ENCODE measurements at places on chromosomes 6 and 20.

DNA sequence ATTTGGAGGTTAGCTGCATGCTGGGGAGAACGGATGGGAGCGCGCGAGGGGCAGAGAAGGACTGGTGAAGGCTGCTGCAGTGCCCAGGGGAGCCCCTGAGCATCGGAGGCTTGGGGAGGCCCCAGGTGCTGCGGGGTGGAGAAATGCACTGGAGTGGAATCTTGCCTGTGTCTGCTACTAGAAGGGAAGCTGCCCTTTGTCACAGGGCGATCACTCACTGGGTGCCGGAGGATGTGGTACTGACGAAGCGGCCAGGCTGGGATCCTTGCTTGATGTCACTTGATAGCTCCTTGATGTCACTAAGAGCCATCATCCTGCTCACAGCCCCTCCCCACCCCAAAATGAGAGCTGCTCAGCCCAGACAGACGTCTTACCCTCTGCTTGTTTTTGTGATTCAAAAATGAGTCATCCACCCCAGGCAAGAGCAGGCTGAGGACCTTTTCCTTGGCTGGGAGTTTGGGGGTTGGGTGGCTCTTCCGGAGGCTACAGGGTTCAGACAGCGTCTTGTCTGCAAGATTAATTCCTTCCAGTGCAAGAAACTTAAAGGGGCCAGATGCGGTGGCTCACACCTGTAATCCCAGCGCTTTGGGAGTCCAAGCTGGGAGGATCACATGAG, 62.6 kb upstream of the PMEPA1 start:
- DNase-seq: peak; percentile 25

GRCh38 chr6:21539621-21540100, 53.9 kb upstream of the SOX4 start:
- DNase-seq: no peak

- DNase-seq: no peak
Measured at GRCh38 chr20:61576372-61576771, 324.3 kb downstream of the CDH4 start.

DNA sequence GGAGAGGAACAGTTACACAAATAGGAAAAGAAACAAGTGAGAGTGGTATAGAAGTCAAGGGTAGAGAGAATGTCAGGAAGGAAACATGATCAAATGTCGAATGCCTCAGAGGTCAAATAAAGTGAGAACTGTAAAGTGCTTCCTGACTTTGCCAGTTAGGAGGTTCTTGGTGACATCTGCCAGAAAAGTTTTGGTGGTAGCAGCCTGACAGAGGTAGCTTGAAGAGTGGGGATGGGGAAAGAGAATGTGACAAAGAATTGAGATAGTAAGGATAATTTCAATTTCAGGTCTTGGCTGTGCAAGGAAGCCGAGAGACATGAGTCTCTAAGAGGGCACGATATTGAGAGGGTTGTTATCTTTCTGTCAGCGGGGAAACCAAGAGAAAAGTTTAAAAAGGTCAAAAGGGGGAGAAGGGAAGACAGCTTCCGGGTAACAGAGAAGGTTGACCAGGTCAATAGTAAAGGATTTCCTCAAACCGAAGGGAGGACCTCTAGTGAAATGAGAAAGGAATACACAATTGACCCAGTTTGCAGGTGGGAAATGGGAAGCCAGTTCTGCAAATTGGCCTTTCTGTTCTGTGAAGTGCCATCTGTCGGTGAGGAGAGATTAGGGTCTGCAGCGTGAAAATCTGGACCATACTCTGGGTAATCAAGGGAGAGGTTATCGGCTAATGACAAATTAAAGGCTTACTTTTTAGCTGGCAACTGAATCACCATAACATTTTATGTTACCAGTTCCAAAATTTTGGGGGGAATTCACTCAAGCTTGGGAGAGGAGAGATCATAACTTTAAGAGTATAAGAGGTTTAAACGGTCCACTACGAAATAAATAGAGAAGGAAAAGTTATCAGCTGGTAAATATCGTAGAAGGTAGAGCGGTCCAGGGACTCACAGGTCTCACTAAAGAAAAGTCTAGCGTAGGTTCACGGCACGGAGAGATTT, 973 bp upstream of the BRD2 start:
- DNase-seq: peak; percentile 70

GRCh38 chr6:80523531-80523997, 417.1 kb downstream of the BCKDHB start:
- peak; percentile 81 for DNase-seq

DNA sequence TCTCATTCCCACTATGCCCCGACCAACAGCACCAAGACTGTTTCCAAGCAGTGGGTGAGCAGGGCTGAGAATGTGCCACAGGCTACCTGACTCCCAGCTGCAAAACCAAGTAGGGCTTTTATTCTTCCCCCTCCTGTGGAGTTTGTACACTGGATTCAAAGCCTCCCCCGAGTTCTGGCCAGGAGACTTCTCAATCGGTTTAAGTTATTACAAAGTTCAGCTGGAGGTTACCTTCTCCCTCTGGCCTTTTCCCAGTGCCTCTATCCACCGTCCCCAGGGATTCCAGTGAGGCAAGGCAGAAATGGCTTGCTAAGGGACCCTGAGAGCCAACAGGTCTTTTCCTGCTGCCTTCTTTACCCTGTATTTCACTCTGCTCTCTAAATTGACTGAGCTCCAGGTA, 217.0 kb downstream of the ADGRG6 start:
- DNase-seq: no peak

DNA sequence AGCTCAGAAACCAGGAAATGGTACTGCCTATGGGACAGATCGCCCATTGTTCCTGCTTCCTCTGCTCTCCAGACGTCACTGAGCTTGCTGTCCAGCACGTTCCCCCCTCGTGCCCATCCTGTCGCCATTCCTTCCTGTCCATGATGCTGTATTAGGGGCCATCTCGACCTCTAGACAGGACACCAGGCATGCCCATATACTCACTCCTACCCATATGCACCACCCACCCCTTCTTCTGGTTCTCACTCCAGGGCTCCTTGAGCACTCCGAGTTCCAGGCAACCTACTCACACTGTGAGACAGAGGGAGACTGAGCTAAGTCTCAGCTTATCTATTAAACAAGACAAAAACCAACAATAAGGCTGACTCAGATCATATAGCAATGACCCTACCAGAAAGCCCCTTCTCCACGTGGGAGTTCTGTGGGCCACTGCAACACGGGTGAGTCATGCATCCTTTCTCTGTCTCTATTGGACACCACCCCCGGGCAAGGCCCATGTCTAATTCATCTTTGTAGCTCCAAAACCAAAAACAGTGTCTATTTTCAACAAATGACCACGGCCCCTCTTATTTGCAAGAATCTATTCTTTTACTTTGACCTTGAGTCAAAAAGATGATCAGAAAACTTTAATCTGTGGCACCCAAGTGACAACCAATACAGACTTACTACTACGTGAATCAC, 65.7 kb downstream of the PSMG4 start:
- DNase-seq: no peak

GRCh38 chr20:63087236-63087871, 80.6 kb upstream of the BHLHE23 start:
- DNase-seq: no peak

GRCh38 chr6:83873869-83874268, 14.4 kb downstream of the CYB5R4 start:
- DNase-seq: no peak

DNA sequence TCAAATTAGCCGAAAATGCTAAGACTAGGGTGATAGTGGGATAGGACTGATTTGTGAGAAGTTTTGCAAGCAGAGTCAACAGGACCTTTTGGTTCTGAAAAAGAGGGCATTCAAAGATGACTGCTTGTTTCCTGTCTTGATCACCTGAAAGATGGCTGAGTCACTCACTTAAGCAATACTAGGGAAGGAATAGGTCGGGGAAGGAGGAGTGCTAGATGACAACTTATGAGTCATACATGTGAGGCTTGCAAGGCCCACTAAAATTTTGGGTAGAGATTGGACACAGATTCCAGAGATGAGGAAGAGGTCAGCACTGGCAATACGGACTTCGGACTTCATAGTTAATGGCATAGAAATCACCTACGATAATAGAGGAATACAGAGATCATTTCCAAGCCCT, 89.2 kb downstream of the FAM83B start:
- no peak for DNase-seq

- DNase-seq: no peak
Measured at GRCh38 chr6:131068165-131068564, 5.1 kb upstream of the EPB41L2 start.

DNA sequence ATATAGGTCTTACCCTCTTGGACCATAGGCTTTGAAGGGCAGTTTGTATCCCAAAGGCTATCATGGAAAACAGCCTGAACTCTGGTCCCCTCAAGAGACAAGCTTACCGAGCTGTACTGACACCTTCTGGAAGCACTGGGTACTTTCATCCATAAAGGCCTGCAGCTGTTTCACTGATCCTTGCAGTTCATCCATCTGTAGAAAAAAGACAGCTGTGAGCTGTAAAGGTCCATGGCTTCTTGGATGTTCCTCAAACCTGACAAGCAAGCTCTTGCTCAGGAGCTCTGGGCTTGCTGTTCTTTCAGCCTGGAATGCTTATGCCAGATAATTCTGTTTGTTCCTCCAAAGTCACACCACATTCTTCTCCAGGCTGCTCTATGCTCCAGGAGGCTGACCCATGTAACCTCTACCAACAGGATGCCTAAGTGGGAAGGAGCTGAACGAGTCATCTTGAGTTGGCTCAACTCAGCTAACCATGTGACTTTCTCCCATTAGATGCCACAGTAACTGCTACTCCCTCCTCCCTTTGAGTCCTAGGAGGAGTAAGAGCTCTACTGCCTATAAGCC, 8.8 kb upstream of the NDRG3 start:
- peak; percentile 81 for DNase-seq

- DNase-seq: no peak
Measured at GRCh38 chr6:80530103-80530502, 423.6 kb downstream of the BCKDHB start.

GRCh38 chr6:166925141-166925996, 31.0 kb downstream of the RNASET2 start:
- DNase-seq: no peak

DNA sequence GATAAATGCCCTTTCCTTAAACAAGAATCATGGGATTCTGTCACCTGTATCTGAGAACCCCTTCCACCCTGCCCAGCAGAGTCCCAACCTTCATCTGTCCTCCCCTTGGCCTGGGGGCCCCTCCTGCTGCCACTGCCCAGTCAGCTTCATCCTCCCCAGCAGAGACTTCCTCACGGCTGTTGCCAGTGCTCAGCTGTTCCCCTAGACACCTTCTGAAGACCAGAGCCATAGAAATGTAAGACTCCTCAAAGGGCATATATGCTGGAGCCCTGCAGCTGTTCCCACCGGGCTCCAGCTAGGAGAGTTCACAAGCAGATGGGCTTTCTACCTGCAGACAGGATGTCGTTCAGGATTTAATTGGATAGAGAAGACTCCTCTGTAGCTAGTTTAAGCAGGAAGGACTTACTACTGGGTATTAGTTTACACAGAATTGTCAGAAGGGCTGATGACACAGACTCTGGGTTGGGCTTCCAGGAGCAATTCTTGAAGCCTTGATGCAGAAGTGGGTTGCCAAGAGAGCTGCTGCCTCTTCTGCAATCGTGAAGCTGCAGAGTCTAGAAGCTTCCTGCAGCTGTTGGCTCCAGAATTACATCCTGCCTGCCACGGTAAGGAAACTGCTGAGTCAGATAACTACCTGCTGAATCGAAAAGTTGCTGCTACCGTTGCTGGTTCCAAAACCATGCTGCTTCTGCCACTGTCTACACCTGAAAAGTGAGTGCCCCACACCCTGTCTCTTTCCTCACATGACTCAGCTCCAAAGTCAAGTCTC, 57.1 kb upstream of the MLN start:
- no peak for DNase-seq

- DNase-seq: no peak
Measured at GRCh38 chr6:20313960-20314530, 87.6 kb upstream of the E2F3 start.

GRCh38 chr6:18978337-18979128, 591.4 kb downstream of the RNF144B start:
- DNase-seq: peak; percentile 63

DNA sequence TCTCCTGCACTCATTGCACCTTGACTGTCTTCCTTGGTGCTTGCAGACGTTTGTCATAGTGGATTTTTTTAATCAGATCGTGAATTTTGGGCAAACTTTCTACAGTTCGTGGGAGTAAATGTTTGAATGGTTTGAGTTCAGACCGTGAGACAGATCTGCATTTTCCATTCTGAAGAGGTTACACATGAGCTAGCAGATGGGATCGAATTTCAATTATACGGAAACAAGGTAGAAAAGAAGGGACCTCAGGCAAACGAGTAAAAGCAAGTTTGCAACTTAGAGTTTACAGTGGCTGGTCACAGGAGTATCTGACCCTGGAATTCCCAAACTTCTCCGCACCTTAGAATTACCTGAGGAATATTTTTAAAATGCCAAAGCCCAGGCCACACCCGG, 17.2 kb upstream of the NCR2 start:
- DNase-seq: peak; percentile 11

GRCh38 chr6:7590918-7591302, 912 bp downstream of the SNRNP48 start:
- peak; percentile 30 for DNase-seq

GRCh38 chr6:42195415-42195814, 659 bp upstream of the GUCA1B start:
- DNase-seq: no peak

- no peak for DNase-seq
Measured at GRCh38 chr20:54078296-54078984, 8.0 kb upstream of the BCAS1 start.

DNA sequence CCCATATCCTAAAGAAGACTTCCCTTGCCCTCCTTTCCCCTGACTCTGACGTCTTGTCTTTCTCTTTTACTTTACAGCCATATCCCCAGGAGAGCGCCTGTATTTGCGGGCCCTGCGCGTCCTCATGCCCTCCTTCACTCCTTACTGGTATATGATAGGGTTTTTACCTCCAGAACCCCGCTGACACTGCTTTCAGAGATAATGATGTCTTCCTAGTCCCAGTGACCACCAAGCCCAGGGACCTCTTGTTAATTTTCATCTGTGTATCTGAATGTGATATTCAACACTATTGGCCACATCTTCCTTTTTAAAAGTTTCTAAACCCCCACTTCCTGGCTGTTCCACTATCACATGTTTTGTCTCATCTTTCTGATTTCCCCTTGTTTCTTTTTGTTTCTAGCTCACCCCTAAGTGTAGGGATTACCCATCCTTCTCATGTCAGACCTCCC, 102.0 kb downstream of the HIVEP1 start:
- DNase-seq: no peak

DNA sequence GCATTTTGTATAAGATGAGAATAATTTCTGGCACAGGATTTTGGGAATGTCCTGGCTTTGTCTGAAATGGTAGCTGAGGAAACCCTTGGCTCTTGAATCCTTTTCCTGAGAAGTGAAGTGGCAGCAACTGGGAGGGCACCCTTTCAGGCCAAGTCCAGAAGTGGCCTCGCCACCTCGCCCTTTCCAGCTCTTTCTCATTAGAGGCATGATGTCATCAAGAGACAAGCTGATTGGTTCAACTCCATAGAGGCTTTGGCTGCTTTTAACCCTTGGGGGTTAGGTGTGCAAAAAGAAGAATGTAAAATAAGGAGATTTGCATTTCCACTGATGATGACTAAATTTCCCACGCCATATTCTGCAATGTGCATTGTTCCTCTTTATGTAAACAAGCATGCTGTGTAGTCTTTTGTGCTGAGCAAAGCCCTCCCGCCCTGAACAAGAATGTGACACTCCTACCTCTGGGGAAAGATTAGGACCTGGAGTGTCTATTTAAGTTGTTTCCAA, 116.5 kb downstream of the TCP11 start:
- peak; percentile 75 for DNase-seq

GRCh38 chr6:3650076-3650958, 101.2 kb downstream of the PXDC1 start:
- no peak for DNase-seq

- no peak for DNase-seq
Measured at GRCh38 chr6:111201764-111202163, 114.5 kb downstream of the SLC16A10 start.
